Iris pigment epithelial cell (primary cell): ENCODE measurements at places on chromosomes 5 and 9.

GRCh38 chr5:157121709-157122108 lies 12.9 kb upstream of the HAVCR2 start:
- DNase-seq: no peak

DNA sequence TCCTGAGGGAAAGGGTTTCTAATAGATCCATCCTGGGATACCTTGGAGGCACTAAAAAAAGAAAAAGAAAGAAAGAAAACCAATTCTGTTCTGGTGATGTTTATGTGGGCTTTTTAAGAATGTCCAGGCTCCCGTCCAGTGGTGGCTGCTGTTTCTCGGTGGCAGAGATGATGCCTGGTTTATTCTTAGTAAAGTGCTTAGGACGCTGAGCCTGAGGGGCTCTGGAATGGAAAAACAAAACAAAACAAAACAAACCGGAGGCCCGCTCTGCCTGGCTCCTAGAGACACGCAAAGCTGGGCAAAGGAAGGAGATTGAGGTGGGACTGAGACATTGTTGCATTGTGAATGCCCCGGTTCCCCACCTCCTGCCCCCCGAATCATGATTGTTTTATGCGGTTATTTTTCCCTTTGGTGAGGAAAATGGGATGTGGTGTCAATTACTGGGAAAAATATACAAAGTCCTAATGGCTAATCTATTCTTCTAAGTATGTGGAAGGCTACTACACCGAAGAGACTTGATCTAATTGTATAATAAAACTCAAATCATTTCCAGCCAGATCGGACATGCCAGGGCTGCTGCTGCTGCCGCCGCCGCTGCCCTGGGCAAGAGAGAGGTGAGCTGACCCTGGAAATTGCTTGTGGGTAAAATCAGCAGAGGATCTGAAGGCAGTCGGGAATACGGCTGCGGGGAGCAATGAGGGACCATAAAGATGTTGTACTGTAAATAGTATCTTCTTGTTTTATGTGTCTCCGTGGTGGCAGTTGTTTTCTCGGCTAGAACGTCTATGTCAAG lies 644.9 kb downstream of the CCDC171 start:
- no peak for DNase-seq

- peak; percentile 56 for DNase-seq
Measured at GRCh38 chr9:93149361-93149760, 15.3 kb upstream of the NINJ1 start.

DNA sequence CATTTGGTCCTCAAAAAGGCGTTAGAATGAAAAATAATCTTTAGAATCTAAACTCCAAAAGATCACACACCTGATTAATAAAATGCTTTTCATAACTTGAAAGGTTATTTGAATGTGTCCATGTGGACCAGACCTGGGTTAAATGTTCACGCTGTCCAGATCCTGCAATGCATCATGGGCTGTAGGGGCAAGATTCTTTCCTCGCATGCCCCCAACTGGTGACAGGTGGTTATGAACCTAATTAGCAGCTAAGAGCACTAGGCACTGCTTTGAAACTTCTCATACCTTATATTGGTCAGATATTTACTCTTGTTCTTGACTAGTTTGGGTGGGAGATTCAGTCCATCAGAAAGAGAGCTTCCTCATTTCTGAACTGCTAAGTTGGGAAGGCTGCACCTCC lies 19.3 kb upstream of the PIP5K1B start:
- no peak for DNase-seq

DNA sequence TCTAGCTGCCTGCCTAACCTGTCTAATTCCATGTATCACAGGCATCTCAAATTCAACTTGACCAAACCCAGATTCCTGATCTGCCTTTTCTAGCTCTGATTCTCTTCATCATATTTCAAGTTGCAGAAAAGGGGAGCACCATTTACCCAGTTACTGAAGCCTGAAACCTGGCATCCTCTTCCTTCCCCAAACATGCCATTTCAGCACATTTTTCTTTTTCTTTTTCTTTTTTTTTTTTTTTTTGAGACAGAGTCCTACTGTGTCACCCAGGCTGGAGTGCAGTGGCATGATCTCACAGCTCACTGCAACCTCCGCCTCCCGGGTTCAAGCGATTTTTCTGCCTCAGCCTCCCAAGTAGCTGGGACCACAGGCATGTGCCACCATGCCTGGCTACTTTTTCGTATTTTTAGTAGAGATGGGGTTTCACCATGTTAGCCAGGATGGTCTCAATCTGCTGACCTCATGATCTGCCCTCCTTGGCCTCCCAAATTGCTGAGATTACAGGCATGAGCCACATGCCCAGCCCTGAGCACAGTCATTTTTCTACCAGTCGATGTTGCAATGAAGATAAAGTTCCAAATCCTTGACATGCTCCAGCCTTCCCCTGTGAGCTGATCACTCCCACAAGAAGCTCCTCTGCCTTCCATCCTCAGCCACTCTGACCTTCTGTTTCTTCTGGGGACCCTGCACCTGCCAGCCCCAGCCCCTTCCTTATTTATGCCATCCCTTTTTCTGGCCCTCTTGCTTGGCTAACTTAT lies 32.2 kb downstream of the ACER2 start:
- DNase-seq: peak; percentile 35

DNA sequence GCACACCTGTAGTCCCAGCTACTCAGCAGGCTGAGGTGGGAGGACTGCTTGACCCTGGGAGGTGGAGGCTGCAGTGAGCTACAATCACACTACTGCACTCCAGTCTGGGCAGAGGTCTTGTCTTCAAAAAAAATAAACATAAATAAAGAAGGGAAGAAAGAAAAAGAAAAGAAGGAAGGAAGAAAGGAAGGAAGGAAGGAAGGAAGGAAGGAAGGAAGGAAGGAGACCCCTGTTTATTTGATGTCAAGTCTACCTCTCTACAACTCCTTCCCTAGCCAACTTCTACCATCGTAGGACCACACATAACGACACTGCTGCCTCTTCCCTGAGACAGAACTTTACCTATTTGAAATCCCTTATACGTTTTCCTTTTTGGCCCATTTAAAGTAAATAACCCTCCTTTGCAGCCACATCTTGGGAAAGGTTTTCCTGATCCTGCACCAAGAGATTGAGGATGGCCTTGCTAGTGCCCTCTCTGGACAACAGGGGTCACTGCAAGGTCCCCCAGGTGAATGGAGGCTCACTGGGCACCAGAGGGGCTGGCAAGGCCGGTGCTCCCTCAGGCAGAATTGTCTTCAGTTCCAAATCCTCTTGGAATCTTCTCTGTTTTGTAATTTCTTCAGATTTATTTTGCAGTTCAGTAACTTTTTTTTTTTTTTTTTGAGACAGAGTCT lies 10.5 kb downstream of the RPS14 start:
- DNase-seq: peak; percentile 27

GRCh38 chr9:91033797-91034196 lies 232.2 kb downstream of the SYK start:
- DNase-seq: peak; percentile 18

- peak; percentile 78 for DNase-seq
Measured at GRCh38 chr5:44809215-44809955, 638 bp downstream of the MRPS30 start.
